ENCODE measurements at places on chromosomes 11 and 22.

DNA sequence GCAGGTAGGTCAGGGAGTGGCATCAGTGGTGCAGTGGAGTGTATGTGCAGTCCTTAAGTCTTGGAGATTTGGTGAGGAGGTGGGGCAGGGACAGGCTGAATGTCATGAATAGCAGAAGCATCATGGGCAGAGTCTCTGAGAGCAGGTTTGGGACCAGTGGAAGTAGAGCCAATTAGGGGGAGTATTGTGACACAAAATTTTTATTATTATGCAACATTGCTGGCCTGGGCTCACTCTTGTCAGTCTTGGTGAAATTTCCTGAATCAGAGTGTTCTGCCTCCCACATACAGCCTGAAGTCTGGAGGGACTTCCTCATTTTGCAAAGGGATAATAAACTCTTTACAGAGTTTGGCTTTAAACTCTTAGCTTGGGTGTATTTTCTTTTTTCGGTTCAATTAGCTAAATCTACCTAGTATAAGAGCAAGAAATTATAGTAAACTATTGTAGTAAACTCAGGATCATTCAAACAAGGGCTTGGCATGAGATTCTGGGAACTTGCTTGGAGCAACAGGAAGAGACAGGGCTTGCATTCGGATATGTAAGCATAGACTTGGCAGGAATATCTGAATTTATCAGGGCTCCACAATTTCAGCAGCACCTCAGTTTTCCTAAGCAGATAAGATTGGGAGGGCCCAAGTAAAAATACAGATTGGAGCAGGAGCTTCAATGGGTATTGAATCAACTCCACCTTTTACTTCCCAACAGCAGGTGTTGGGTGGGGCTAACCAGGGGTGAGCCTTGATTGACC, 67.7 kb downstream of the FDX1 start:
- no peak for DNase-seq

- DNase-seq, result no peak
Observed at GRCh38 chr22:25969901-25970300, 199.4 kb upstream of the SEZ6L start.

DNA sequence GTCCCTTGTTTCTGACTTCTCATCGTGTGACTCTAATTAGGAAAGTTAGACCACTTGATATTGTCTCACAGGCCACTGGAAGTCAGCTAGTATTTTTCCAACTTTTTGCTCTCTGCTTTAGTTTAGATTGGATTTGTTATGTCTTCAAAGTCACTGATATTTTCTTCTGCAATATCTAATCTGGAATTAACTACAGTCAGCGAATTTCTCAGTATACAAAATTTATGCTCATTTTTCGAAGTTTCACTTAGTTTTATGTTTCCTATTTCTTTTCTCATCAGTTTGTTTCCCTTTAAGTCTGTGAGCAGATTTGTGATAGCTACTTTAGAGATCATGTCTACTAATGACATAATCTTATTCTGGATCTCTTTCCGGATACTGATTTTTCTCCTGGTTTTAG, 1027.2 kb upstream of the CNTN5 start:
- no peak for DNase-seq

- DNase-seq, result no peak
Observed at GRCh38 chr22:30743257-30744020, 48.8 kb downstream of the OSBP2 start.

GRCh38 chr22:26679003-26679629, 21.7 kb downstream of the MIAT start:
- DNase-seq, result peak; percentile 65

GRCh38 chr11:117296881-117297280, 5.7 kb downstream of the BACE1-AS start:
- DNase-seq, result no peak

DNA sequence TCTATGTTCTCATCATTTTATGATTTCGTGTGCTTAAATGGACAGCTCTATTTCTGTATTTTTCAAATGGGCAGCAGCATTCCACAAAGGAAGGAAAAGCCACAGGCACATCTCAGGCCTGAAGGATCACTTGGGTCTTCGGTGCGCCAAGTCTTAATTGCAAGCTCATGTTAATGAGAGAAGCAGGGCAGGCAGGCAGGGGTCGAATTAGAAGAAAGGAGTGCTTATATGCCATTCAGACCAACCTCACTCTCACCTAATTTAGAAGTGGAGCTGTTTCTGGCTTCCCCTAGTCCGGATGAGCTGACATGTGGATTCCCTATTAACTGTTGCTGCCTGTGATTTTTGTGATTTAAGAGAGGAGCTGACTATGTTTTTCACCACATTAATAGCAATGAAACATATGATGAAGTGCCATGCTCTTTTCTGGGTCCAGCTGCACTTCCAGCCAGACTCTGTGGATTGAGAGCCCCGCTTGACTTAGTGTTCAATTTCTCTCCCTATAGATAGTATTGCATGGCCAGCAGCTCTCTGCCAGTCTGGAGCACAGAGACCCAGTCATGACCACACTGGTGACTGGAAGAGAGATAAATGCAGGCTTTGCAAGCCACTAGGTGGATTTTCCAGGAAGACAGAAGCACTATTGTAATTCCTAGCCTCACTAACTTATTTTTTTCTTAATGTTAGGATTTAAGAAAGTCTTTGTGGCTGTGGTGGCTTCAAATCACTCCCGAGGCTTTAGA, 373.9 kb upstream of the FAT3 start:
- no peak for DNase-seq

DNA sequence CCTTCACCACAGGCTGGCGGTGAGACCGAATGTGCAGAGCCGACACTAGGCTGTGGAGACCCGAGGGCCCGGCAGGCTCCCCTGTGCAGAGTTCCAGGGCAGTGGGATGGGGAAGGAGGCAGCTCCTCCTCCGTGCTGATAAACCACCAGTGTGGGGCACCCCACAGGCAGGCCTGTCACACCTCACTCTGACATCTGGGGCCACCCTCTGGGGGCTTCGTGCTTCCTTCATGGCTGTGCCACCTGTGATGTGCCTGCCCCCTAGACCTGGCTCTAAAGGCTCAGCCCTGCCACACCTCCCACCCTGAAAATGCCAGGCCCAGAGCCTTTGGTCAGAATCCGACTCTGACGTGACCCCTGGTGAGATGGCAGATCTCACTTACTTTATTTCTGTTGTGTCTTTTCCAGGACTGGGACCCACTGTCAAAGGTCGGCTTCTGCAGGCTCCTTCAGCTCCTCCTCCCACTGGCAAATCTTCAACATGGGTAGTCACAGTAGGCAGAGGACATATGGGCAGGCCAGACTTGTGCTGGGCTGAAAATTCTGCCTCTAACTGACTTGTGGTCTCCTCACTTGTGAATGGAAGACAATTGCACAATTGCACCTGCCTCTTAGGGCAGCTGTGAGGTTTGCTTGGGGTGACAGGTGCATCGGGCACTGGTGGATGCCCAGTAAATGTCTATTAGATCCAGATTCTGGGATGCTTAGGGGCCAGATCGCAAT, 46.2 kb upstream of the TSKU start:
- no peak for DNase-seq

DNA sequence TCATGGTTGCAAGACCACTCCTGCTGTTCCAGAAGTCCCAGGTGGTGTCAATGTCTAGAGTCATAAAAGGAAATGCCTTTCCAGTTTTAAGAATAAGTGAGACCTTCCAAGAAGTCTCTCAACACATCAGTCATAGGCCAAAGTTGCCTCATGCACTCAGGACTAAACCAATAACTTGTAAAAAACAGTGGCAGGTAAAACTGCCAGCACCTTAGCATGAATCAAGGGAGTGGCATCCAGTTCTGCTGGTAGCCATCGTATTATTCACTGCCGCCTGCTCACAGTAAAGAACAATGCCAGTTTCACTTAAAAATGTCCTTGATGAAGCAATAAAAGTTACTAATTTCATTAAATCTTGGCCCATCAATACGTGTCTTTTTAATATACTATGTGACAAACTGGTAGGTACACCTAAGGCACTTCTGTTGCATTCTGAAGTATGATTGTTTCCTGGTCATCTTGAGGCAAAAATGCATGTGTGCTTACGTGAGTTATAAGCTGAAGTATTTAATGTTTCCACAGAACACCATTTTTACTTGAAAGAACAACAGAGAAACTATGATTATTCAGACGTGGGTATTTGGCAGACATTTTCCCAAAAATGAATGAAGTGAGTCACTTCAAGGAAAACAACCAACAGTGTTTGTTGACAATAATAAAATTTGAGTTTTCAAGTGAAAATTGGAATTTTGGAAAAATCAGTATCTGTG, 125.2 kb upstream of the SNX19 start:
- no peak for DNase-seq

- DNase-seq, result no peak
Observed at GRCh38 chr22:36965696-36966095, 52.3 kb downstream of the CSF2RB start.

GRCh38 chr11:36376888-36377758, 81.0 kb downstream of the PRR5L start:
- DNase-seq, result peak; percentile 50

DNA sequence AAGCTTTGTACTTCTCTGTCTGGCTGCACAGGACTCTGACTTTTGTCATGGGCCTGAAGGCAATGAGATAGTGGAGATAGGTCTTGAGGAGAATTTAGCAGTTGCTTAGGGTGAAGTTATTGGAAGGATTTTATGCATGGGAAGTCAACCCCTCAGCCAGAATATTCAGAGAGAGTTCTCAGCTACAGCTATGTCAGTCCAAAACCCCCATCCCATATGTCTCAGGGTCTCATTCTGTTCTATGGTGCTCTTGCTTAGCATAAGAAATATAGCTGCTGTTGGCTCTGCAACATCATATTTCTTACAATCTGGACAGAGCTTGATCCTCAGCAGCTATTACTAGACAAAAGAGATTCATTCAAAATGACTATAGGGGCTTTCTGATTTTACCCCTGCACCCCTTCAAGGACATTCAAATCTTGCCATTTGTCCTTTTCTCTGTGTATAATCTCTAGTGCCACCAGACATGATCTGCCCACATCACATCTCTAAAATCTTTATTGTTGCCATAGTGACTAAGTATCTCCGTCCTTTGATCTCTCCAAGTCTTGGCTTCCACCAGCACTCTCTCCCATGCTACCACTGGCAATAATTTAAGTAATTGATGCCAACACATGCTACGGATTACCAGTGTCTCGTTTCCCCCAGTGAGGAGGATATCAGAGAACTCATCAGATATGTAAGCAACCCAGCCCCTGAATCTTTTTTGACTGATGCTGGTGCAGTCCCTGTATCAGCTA, 327.1 kb upstream of the ISX start:
- DNase-seq, result no peak

DNA sequence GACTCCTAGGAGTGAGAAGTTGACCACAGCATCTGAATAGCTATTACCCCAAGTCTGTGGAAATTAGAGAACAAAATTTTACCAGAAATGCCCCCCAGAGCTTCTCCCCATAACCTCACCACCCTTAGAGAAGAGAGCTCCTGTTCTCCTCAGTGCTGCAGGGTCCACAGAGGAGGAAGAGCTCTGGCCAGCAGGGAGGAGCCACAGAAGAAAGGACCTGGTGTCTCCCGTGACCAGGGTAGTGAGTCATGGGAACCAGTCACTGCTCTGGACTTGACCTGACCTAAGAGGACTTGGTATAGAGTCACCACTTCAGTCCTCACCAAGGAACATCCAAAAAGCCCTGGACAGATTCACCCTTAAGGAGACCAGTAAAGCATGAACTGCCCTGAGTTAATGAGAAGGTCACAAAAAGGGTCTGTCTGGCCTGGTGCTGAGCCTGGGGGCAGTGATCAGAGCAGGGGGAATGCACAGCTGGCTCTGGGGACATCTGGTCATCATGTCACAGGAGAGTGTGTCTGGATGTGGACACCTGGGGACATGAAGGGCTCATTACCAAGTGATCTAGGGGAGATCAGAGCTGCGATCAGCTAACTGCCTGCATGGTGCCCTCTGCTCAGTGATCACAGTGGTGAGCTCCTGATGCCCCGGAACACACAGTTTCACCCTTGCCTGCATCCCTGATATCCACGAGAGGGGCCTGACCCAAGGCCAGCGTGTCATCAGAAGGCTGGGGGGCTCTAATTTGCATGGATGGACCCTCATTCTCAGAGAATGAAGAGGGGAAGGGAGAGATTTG, 103.3 kb upstream of the TOP3B start:
- no peak for DNase-seq

DNA sequence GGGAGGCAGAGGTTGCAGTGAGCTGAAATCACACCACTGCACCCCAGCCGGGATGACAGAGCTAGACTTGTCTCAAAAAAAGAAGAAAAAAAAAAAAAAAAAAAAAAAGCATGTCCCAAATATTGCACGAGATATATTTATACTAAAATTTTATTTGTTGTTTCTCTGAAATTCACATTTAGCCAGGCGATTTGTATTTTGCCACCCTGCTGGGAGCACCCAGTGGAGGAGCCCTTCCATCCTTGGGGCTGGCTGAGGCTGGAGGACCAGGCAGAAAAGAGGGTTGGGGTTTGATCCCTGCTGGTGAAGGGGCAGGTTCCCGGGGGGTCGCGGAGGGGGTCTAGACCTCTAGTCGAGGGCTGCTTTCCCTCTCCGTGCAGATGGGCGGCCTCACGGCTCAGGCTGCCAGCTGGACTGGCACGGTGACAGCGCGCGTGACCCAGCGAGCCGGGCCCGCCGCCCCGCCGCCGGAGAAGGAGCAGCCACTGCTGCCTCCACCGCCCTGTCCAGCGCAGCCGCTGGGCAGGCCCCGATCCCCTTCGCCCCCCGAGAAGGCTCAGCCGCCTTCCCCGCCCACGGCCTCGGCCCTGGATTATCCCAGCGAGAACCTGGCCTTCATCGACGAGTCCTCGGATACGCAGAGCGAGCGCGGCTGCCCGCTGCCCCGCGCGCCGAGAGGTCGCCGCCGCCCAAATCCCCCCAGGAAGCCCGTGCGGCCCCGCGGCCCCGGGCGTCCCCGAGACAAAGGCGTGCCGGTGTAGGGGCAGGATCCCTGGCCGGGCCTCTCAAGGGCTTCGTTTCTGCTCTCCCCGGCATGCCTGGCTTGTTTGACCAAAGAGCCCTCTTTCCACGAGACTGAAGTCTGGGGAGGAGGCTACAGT, 952 bp upstream of the CATSPERZ start:
- DNase-seq, result no peak

- no peak for DNase-seq
Observed at GRCh38 chr11:36316049-36316448, 20.0 kb downstream of the PRR5L start.

- DNase-seq, result no peak
Observed at GRCh38 chr11:8545698-8546366, 48.2 kb downstream of the STK33 start.

- no peak for DNase-seq
Observed at GRCh38 chr11:19651653-19652052, 61.0 kb upstream of the NAV2 start.

DNA sequence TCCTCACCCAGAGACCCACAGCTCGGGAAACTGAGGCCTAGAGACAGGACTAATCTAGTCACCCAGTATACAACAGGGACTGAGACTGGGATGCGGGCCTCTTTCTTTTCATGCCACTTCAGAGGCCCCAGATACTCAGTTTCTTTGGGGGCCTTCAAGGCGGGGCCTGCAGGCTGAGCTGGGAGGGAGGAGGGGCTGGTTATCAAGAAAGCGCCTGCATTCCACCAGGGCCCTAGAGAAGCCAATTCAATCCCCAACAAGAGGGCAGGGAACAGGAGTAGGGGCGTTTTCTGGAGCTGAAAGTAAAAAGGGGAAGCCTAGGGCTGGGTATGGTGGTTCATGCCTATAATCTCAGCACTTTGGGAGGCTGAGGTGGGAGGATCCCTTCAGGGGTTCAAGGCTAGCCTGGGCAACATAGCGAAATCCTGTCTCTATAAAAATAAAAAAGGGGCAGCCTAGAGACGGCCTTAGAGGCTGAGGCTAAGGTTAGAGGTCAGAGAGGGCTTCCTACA, 1.6 kb downstream of the ATG2A start:
- no peak for DNase-seq

Data from CD4-positive, alpha-beta T cell treated with Interleukin-6 at 100 ng/mL for 8 hours (primary cell).